H7 (cell line): ENCODE measurements at places on chromosomes 1 and 21.

- no peak for DNase-seq
Measured at GRCh38 chr21:28247454-28248020, 745.1 kb downstream of the LTN1 start.

- DNase-seq = no peak
Measured at GRCh38 chr1:14932034-14932638, 221.4 kb upstream of the TMEM51 start.

- no peak for DNase-seq
Measured at GRCh38 chr1:165456114-165456513, 11.2 kb upstream of the RXRG start.

DNA sequence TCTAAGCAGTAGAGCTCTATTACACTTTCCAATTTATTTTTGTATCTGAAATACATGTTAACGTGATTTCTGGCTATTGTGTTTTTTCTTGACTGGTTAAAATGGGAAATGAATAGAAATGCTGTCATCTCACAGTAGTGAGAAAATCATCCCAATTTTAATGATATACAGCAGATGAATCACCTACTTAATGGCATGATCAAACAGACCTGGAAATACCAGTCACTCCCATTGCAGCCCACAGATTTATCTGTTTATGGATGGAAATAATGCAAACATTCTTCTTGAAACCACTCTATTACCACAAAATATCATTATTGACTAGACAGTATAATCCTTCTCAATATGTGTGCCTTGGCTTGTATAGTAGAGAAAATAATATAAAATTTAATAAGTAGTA, 497.8 kb upstream of the ADAMTS5 start:
- DNase-seq = no peak

DNA sequence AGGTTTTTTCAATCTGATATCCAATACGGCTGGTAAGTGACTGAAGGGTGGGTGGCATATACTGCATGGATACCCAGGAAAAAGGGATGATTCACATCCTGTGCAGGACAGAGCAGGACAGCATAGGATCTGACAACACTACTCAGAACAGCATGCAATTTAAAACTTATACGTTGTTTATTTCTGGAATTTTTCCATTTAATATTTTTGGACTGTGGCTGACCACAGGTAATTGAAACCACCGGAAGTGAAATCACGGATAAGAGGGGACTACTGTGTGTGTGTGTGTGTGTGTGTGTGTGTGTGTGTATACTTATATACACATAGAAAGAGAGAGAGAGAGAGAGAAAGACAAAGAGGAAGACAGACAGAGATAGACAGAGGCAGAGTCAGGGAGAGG, 23.0 kb downstream of the ERICH3 start:
- no peak for DNase-seq

DNA sequence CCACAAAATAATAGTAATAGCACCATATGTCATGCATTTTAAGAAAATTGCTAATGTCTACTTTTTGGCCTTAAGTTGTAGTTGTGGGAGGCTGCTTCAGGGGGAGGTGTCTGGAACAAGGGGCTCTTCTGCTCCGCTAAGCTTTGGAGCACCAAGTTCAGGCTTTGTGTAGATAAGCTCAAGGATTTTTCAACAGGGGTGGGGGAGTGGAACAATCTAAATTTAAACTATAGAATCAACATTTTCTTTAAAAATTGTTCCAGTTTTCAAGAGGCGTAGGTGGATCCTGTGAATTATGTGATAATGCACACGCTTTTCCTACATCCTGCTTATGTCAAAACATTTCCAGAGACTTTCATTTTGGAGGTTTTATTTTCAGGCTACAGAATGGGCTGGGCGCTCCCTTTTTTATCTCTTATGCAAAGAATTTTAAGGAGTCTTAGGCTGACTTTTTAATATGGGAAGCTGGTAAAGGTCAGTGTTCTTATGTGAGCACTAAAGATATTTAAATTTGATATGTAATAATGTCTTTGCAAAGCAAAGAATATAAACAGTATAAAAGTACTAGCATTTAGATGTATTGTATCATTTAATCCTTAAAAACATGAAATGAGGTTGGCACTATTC, 9.9 kb downstream of the ATP1A1 start:
- no peak for DNase-seq

GRCh38 chr1:22398656-22399420, 52.8 kb upstream of the ZBTB40 start:
- DNase-seq = no peak

- no peak for DNase-seq
Measured at GRCh38 chr21:35041881-35042280, 7.2 kb downstream of the RUNX1 start.

- peak; percentile 10 for DNase-seq
Measured at GRCh38 chr1:29450591-29450990, 214.3 kb downstream of the PTPRU start.

- peak; percentile 24 for DNase-seq
Measured at GRCh38 chr1:30413111-30413440, 310.3 kb downstream of the MATN1 start.

DNA sequence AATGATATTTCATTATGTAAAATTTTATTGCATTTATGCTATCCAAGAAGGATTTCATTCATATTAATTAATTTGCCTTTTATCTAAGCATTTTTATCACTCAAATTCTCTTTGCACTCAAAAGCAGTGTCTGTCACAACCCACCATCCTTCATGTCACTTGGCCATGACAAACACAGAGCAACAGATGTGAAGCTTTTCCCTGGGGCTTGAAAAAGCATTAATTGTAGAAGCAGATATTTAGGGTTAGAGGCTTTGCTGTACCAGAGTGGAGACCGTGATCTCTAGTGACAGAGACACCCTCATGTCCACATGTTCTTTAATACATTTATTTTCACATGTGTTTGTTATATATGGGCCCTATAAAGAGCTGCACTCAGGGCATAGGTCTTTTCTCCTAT, 230.5 kb downstream of the SPATA17 start:
- no peak for DNase-seq

- no peak for DNase-seq
Measured at GRCh38 chr1:232837087-232837486, 31.9 kb downstream of the MAP10 start.

- no peak for DNase-seq
Measured at GRCh38 chr1:66599346-66599745, 65.4 kb downstream of the SGIP1 start.

GRCh38 chr1:164683235-164683634, 124.3 kb downstream of the PBX1 start:
- no peak for DNase-seq

DNA sequence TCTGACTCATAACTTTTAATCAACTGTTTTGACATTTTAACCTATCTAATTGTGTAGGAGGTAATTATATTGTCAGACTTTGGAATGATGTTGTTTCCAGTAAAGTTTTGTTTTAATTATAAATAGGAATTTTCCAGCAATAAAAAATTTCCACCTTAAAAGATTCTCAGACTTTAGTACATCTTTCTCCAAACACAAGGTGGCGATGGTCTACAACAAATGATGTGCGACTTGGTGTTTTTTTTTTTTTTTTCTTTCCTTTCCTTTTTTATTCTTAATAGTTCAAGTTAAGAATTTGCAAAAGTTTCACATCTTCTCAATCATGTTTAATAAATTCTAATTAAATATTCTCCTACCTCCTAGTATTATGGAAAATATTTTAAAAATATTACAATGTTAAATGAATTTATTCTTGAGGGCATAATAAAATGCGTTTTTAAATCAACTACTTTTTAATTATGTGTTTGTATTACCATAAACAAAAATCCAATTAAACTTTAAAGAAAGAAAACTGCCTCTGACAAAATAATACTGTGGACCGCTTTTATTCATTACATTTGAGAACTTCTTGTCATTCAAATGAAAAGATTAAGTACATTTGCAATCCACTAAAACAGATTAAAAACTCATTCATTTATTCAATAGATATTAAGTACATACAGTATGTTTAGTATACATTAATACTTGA, 4.4 kb upstream of the ADAMTS1 start:
- peak; percentile 19 for DNase-seq

- peak; percentile 89 for DNase-seq
Measured at GRCh38 chr1:6523566-6523965, 30.7 kb downstream of the NOL9 start.

DNA sequence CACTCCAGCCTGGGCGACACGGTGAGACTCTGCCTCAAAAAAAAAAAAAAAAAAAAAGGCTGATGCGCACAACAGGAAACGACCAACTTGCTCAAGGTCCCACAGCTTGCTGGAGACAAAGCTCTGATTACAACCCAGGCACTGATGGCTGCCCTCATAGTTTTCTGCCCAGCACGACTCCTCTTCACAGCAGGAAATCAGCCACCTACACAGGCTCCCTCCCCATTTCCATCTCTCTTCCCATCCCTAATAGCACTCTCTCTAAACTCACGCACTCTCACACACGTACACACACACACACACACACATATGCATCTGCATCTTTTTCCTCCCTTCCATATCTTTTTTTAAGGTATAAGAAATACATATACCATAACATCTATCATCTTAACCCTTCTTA, 153.5 kb upstream of the SOD1 start:
- no peak for DNase-seq

DNA sequence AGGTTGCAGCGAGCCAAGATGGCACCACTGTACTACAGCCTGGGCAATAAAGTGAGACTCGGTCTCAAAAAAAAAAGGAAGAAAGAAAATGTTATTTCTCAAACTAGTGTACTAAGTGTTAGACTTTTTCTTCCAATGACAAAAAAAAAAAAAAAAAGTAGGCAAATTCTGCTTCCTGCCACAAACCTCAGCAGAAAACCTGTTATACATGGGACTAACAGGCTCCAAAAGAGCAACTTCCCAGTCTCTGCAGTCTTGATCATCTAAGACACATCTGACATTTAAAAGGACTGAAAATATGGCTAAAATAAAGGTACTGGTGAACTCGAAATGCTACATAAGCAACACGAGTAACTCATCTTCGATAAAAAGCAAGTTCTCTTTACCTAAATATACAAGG, 59.6 kb downstream of the HSF2BP start:
- no peak for DNase-seq

- DNase-seq = no peak
Measured at GRCh38 chr1:203598752-203599151, 27.9 kb upstream of the ATP2B4 start.

DNA sequence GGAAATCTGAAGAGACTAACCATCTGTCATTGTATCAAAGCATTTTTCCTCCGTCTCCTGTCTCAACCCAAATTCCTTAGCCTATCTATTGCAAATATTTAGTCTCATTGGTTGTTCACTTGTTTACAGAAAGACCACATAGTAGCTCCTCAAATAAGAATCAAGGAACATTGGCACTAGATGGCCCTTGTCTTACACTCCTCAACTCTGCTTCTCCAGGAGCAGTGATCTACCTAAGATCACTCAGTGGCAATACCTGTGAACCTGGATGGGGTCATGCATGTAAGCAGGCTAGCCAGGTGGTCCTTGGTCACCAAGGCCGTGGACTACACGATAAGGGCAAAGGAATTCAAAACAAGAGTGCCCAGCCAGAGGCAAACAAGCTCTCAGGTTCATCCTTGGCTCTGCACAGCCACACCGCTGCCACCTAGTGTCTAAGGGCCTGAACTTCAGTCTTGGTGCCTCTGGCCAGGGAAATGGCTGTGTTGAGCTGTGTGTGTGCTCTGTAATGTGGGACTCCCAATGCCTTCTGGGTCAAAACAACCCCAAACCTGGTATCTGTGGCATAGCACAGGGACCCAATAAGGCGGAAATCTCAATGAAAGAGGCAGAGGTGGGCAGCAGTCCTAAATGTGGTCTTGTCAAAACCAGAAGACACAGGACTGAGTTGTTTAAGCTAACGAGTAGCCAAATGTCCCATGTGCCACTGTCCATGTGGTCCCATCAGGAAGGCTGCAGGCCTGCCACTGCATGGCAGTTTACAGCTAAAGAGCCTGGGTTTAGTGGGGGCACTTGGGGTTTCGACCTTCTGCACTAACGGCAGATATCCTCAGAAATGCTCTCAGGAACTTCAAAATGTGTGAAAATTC, 54.5 kb downstream of the GPR161 start:
- DNase-seq = peak; percentile 78

- no peak for DNase-seq
Measured at GRCh38 chr1:99749504-99750347, 16.7 kb downstream of the FRRS1 start.

DNA sequence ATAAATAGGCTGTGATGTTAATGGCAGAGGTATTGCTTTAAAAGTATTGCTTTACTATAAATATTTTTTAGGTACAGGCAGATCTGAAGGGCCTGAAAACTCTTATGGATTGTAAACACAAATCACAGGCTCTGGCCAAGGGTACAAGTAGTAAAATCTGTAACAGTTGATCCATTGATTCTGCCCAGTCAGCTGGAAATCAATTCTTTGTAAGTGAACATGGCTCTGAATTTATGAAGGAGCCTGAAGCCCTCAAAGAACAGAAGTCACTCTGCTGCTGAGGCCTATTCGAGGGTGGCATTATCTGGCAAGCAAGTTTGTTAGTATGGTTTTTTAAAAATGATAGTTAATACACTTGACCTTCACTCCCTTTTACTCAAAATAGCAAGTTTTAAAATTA, 834.0 kb upstream of the TMPRSS15 start:
- DNase-seq = no peak

DNA sequence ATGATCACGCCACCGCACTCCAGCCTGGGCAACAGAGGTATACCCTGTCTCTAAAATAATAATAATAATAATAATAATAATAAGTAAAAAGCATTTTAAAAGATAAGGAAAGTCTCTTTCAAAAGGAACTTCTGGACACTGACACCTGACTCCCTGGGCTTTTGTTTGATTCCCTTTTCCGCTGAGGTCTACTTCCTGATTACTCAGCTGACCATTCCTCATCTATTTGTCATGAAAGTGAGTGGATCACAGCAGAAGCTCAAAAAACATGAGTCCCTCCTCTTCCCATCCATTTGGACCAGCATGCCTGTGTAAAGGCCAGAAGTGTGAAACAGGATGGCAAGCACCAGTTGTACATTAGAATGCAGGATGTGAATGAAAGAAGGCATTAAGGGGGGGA, 61.1 kb upstream of the FBXO28 start:
- no peak for DNase-seq
